Type B pancreatic cell (in vitro differentiated cells): ENCODE measurements at places on chromosomes 7 and 10. TPM values are rescaled to one million over a fixed set of nuclear protein-coding genes. Genes with fewer than 3 reads are reported as not detected.

DNA sequence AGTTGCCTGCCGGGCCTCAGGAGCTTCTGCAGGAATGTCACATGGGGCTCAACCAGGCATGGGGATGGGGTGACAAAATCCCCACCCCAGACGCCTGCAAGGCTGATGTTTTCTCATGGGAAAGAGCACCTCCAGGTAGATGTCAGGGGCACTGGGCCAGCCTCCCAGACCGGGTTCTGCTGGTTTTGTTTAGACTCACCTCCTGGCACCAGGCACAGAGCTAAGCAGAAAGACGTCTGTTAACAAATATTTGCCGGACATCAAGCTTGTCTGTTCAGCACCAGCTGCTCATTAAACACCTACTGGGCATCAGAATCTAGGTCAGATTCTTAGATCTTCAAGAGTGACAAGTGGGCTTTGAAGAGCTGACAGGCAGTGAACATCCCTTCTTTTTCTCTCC is 34.9 kb upstream of the TCERG1L start:
- no peak for DNase-seq

DNA sequence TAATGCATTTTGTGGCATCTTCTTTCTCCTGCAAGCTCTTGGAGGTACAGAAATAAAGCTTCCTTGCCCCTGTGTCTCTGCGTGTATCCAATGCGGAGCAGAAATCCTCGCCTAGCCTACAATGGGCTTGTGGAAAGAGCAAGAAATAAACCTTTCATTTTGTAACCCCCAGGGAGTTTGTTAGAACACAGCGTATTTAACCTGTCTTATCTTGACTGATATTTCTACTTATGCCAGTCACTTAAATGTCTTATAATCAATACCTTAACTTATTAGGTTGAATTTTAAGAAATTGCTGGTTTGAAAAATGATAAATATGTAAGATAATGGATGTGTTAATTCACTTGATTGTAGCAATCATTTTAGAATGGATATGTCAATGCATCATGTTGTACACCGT is 629.8 kb upstream of the IGFBP3 start:
- no peak for DNase-seq

DNA sequence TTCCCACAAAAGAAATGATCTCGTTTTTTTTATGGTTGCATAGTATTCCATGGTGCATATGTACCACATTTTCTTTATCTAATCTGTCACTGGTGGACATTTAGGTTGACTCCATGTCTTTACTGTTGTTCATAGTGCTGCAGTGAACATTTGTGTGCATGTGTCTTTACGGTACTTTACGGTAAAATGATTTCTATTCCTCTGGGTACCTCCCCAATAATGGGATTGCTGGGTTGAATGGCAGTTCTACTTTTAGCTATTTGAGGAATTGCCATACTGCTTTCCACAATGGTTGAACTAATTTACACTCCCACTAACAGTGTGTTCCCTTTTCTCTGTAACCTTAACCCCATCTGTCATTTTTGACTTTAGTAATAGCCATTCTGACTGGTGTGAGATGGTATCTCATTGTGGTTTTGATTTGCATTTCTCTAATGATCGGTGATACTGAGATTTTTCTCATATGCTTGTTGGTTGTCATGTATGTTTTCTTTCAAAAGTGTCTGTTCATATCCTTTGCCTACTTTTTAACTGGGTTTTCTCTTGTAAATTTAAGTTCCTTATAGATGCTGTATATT is 37.2 kb downstream of the MKLN1 start:
- DNase-seq, result no peak

The OR6B1 gene
- not detected in 2 replicates for total RNA-seq

The AKR1C8 gene
- 0.89 and 1.00 TPM in 2 replicates for total RNA-seq

The FAM170B gene
- not detected in 2 replicates for total RNA-seq
